Bronchial epithelial cell (primary cell): ENCODE measurements at places on chromosomes 2 and 18. TPM values are rescaled to one million over a fixed set of nuclear protein-coding genes. Genes with fewer than 3 reads are reported as not detected.

SEPTIN10 gene
- total RNA-seq = 62.4 and 89.7 TPM in 2 replicates

MERTK gene
- 3.9 and 5.8 TPM in 2 replicates for total RNA-seq

CXXC1 gene
- 32.6 and 40.1 TPM in 2 replicates for total RNA-seq

KLHL29 gene
- 5.0 and 11.6 TPM in 2 replicates for total RNA-seq

TLK1 gene
- 11.8 and 14.2 TPM in 2 replicates for total RNA-seq

AMER3 gene
- total RNA-seq = under 0.01 TPM in 1 of 2 replicates, not detected in the other

TOGARAM2 gene
- total RNA-seq = under 0.01 TPM in 1 of 2 replicates, not detected in the other

STK25 gene
- total RNA-seq = 196 and 218 TPM in 2 replicates

IWS1 gene
- total RNA-seq = 40.8 and 51.0 TPM in 2 replicates

APOB gene
- total RNA-seq = under 0.01 TPM in 1 of 2 replicates, not detected in the other

CPO gene
- 0.13 TPM in 1 of 2 replicates, not detected in the other for total RNA-seq

MYCN gene
- not detected in 2 replicates for total RNA-seq

GPR45 gene
- total RNA-seq = not detected in 2 replicates

PREB gene
- 46.1 and 69.3 TPM in 2 replicates for total RNA-seq

EFHD1 gene
- total RNA-seq = not detected in 2 replicates

ANO7 gene
- total RNA-seq = under 0.01 and 0.13 TPM in 2 replicates

SLC5A7 gene
- not detected in 2 replicates for total RNA-seq

SSB gene
- total RNA-seq = 62.7 and 72.7 TPM in 2 replicates

SOX11 gene
- not detected in 2 replicates for total RNA-seq

KLHL30 gene
- 0.26 and 0.38 TPM in 2 replicates for total RNA-seq

HAAO gene
- total RNA-seq = 0.38 TPM in 1 of 2 replicates, not detected in the other

TUBA3E gene
- not detected in 2 replicates for total RNA-seq

ITPRIPL1 gene
- 1.6 and 2.6 TPM in 2 replicates for total RNA-seq

ZNF521 gene
- 0.53 TPM in 1 of 2 replicates, not detected in the other for total RNA-seq

EVX2 gene
- total RNA-seq = not detected in 2 replicates

CIDEA gene
- 0.53 TPM in 1 of 2 replicates, not detected in the other for total RNA-seq

SKA1 gene
- 0.26 and 0.51 TPM in 2 replicates for total RNA-seq

IL1RL2 gene
- 1.8 and 2.6 TPM in 2 replicates for total RNA-seq
